SW 1271 (cell line): ENCODE measurements at places on chromosomes 2 and 18.

DNA sequence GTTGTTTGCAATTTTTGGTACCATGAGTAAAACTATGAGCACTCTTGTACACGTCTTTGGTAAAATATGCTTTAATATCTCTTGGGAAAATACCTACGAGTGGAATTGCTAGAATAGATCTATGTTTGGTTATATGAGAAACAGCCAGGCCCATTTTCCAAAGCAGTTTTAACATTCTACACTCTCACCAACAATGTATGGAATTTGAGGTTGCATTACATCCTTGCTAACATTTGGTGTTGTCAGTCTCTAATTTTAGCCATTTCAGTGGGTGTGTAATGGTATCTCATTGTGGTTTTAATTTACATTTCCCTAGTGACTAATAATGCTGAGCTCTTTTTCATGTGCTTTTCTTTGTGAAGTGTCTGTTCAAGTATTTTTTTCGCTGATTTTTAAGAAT, 118.9 kb upstream of the TCF4 start:
- DNase-seq: no peak

- DNase-seq: no peak
Measured at GRCh38 chr18:72742002-72742401, 125.8 kb downstream of the NETO1 start.

DNA sequence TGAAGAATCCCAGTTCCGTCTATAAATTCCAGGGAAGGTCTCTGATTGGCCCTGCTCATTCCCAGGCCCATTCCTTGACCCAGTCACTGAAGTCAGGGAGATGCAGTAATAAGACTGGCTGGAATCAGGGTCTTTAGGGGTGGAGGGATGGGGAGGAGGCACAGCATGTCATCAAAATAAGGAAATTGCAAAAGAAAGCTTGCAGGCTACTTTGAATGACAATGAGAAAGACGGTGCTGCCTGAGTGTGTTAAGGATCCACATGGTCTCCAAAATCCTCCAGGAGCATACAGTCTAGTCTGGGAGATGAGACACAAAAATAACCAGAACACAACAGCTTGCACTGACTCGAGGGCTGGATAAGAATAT, 2.0 kb upstream of the DES start:
- DNase-seq: no peak

GRCh38 chr2:236675051-236675450, 105.4 kb downstream of the ACKR3 start:
- DNase-seq: no peak

GRCh38 chr18:38297910-38298309, 732.3 kb upstream of the CELF4 start:
- DNase-seq: no peak

GRCh38 chr2:20487030-20487391, 40.1 kb downstream of the RHOB start:
- DNase-seq: no peak

DNA sequence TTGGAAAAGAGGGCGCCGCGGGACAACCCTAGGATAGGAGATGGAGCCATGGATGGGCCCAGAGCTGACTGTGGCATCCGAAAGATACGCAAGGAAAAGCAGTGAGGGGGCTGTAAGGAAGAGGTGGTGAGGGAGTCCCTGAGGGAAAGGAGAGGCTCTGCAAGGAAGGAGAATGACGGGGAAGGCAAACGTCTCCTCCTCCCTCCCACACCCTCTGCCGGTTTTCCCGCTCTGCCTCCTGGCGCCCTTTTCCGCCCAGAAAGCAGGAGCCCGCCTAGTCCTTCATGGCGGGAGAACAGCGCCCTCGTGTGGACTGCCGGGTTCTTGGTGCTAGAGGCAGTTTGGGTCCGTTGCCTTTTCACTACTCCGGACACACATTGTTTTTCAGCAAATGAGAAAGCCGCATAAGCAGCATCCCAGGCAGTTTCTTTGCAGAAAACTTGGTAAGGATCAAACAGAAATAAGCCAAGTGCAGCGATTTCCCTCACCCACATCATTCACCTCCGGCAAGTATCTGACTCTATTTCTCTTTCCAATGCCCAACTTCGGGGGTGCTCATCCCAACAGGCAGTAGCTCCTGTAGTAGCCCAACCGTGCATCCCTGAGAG, 200.4 kb downstream of the INO80D start:
- peak; percentile 47 for DNase-seq
